Activated CD8-positive, alpha-beta memory T cell treated with anti-CD3 and anti-CD28 coated beads for 1 hour (primary cell): ENCODE measurements at places on chromosomes 4 and X.
A peak's percentile ranks its signal among the peaks of the same experiment; 100 is the strongest.

DNA sequence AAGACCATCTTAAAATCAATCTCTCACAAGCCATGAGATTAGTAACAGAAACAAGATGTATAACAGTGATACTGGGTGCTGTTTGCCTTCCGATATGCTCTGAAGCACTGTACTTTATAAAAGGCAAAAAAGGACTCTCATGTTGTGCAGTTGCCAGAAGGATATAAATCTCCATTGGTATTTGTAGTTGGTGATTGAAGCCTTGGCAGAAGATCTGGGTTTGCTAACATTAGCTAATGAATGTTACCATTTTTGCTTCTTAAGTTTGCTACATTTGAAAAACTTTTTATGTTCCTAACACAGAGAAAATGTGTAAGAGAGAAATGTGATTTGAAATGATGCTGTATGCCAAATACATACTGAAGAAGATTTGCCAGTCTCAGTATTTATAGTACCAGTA is 44.4 kb downstream of the RAP1GDS1 start:
- DNase-seq: no peak

DNA sequence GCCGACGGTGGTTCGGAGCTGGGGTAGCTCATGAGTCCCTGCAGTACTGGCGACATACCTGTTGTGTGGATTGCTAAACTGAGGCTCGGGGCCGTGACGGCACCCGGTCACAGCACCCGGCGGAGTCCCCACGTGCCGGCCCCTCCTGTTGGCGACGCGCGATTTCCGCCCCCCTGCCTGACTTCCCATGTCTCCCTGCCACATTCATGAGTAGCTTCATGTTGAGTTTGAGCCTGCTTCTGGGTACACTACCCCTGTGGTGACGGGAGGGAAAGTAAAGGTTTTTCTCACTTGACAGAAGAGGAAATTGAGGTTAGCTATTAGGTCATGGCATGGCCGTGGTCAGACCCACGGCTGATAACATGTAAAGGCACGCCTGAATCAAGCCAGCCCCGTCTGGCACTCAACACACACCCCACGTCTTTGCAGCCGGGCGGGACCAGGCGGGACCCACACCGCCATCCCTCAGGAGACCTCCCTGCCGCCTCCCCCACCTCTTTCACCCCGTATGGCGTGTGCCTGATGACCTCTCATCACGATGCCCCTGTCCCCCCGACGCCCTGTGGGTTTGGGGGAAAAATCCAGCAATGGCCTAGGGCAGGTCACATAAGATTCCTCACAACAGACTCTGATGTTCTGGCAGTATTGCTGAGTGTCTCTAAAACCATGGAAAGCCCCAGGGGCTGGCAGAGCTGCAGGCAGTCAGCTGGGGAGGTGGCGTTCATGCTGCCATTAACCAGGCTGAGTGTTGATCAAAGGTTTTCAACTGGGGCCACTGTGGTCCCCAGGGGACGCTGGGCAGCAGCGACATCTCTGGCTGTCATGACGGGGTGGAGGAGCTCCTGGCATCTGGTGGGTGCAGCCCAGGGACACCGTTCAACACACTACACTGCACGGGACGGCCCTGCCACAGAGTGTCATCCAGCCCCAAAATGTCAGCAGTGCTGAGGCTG is 29.2 kb downstream of the P2RY8 start:
- DNase-seq: no peak

- no peak for DNase-seq
These were observed 659.2 kb upstream of the PITX2 start for GRCh38 chr4:111282035-111282434.

GRCh38 chr4:128427832-128428366 is 140.3 kb upstream of the PGRMC2 start:
- DNase-seq: no peak

- no peak for DNase-seq
These were observed 482.3 kb downstream of the TRAM1L1 start for GRCh38 chr4:116603096-116603495.

DNA sequence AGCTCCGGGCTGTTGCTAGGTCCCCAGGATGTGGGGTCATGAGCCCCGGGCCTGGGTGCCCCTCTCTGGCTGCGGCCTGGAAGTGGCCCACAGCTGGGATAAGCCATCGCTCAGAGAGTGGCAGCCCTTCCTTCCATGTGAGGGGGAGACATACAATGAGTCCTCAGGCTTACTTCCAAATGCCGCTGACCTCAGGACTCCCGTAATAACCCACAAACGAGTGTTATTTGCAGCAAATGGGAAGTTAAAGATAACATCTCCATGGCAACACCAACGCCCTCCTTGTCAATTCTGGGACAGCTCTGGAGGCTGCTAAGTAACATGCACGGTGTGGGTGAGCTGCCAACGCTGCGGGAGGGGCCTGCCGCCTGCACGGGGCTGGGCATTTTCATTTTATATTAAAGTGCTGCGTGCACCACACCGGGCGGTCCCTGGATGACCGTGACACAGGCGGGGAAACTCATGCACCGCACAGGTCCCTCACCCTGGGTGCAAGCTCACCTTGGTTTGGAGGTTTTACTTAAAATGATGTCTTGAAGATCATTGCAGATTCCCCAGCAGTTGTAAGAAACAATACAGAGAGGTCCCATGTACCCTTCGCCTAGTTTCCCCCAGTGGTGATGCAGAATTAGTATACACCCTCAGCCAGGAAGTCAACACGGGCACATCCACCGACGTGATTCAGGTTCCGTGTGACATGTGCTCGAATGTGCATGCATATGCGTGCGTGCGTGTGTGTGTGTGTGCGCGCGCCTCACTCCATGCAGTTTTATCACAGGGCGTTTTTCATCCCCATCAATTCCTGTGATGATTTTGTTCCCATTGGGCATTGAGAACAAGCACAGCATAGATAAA is 79.4 kb downstream of the ABLIM2 start:
- no peak for DNase-seq

DNA sequence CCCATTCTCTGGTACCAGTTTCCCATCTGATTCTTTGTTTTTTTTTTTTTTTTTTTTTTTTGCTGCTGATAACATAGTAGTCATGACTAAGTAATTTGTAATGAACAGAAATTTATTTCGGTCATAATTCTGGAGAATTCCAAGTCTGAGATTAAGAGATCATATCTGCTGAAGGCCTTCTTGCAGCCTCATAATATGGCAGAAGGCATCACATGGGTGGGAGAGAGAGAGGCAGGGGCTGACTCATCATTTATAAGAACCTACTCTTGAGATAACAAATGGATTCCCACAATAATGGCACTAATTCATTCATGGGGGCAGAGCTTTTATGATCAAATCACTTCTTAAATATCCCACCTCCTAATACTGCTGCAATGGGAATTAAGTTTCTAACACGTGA is 1034.3 kb downstream of the STIM2 start:
- DNase-seq: no peak

- DNase-seq: no peak
These were observed 430.2 kb upstream of the ZFP42 start for GRCh38 chr4:187565416-187565815.

- no peak for DNase-seq
These were observed 10.0 kb upstream of the ADD1 start for GRCh38 chr4:2833671-2834000.

GRCh38 chr4:15653864-15654592 is 1.1 kb downstream of the FBXL5 start:
- DNase-seq: no peak

DNA sequence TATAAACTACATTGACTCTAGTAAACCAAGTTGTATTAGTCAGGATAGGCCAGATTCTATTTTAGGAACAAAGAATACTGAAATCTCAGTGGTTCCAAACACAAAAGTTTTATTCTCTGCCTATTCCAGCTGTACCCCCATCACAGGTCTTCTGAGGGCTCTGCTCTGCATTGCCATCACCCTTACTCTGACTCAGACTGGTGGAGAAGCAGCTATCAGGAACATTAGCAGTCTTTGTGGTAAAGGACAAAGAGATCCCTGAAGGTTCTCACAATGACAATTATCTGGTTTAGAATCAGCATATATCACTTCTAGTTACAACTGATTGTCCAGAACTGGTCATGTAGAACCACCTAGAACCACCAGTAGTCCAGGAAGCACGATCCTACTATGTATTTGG is 251.1 kb downstream of the GLUD2 start:
- no peak for DNase-seq

DNA sequence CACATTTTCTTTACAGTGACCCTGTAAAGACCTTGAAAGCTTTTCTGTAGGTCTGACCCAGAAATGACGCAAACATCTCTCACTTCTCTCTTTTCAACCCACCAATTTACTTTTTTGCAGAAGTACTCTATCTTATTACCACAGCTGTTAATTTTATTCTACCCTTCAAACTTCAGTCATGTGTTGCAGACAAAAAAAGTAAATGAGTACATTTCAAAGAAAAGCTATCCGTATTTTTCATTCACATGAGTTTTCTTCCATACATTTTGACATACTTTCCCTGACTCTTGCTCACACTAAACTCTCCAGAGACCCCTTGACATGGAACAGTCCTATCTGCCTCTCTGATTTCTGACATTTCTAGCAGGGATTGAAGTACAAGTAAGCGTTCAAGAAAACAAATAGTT is 51.7 kb downstream of the SLC7A11 start:
- DNase-seq: no peak

DNA sequence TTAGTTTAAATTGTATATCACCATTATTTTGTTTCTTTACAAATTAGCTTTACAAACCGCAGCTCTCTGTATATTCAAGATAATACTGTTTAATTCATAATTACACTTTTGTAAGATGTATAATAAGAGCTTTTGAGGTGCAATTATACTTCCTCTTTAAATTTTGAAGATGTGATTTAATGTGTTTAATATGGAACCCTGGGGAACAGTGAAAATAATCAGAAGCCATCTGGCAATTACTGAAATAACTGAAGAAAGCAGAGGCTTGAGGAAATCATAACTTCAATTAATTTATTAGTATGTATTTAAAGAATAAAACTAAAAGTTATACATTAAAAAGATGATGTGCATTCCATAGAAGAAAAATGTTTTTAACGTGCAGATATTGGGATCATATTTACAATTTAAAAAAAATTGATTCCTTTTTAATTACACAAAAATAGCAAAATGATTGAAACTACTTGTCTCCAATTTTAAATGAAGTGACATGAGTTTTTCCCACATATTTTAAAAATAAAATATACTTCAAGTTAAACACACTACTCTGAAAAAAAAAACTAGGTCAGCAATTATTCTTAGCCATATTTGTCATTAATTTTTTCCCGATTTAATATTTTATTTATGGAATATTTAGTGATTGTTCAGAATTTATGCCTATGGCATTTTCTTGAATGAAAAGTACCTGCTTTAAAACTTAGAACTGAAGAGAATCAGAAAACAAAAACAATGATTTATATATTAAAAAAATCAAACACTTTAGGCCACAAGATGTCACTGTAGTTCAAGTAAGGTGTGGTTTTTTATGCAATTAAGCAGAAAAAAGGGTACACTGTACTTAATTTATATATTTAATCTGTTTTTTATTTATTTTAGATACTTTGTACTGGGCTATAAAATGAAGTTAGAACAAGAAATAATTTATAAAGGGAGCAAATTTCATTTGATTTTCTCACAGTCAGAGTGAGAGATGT is 942.7 kb upstream of the NDST4 start:
- DNase-seq: no peak

- DNase-seq: no peak
These were observed 3.3 kb downstream of the NLGN4X start for GRCh38 chrX:6225288-6225910.

GRCh38 chr4:121164291-121164690 is at the start of gene TNIP3:
Gene TNIP3 (minus strand): TSS chr4:121164321. CDS start chr4:121164125, 196 bp downstream.
- DNase-seq: no peak

DNA sequence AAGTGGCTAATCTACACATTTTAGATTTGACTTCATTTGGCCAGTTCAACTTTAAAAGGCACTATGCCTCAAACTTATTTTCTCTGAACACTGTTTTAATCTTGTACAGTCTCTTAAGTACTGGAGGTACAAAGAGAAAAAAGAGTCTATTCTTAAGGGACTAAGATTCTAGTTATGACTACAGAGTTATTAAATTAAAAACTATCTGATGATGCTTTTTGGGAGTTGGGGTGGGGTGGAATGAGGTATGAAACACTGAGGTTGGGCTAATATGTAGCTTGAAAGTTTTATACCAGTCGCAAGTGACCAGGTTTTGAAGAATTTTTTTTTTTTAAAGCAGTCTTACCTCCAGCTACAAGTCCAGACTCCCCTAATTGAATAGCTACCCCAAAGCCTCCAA is 17.7 kb upstream of the GPR34 start:
- DNase-seq: no peak

DNA sequence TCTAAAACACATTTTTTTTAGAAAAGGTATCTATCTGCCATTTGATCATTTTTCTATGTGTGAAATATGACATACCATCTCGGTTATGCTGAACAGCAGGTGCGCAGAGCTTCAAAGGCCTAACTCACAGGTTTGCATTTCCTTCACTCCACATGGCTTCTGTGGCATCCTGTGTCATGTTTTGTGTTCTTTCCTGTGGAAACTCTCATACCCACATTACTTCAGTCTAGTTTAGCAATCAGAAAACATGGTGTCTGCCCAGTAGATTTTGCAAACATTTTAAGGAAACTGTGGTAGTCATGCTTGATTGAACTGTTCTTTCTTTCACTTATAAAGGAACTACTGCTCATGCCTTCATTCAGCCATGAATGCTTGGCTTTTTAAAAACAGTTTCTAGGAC is 11.3 kb upstream of the ARAP2 start:
- DNase-seq: peak; percentile 45

- no peak for DNase-seq
These were observed 67.1 kb downstream of the CBR4 start for GRCh38 chr4:168942985-168943384.

DNA sequence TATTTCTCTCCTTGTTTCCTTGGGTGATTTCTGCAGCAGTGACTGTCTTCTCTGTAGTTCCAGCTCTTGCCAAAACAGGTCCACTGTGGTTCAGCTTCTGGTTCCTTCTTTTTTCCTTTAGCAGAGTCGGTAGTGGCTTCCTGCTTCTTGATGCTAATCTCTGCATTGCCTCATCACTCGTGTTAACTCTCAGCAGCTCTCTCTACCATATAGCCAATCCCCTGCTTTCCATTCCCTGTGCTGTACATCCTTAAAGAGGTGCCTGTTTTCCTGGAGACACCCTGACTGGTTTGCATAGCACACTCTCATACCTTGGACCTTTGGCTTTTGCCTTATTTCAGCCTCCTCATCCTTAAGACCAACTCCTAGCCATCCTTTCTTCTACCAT is 191.2 kb upstream of the LNX1 start:
- no peak for DNase-seq
